CD4-positive, alpha-beta T cell treated with Interleukin-2 at 100 ng/mL for 4 hours (primary cell): ENCODE measurements at places on chromosomes 2 and 18.

DNA sequence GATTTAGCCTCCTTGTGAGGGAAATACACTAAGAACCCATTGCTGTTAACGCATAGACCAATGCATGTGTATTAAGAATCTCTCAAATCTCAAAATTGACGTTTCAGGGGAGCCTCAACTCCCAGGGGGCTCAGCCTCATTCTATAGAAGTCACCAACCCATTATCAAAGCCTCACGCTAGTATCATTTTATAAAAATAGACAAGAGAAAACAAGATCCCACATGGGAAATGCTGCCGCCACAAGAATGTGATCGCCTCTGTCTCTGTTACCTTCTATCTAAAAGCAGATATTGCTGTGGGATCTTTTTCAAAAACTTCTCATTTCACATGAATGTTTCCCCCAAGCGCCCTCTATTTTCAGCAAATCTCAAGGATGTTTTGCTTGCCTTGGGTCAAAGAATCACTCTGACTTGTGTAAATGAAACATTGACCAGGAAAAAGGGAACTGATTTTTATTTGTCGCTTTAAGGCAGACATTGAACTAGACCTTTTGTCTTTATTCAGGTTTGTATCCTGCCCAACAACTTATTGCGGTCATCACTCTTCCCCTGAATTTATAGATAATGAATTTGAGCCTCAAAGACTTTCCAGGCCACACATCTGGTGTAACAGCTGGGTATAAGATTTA, 679.0 kb upstream of the ID2 start:
- no peak for DNase-seq

DNA sequence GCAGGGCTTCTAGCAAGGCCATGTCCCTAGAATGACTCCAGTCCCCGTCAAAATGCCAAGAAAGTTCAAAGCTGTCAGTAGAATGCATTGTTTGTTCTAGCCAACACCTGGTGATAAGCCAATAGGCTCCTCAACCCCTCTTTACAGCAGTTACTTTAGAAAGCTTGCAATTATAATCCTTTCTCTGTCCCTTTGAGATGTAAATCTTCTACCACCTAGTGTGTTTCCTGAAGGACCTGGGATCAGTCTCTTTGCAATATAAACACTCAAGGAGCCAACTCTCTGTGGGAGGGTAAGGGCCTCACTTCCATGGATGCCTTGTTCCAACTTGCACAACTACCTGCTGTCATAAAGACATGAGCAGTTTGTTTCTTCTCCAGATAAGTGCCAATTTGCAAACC, 301.8 kb downstream of the NBAS start:
- no peak for DNase-seq

DNA sequence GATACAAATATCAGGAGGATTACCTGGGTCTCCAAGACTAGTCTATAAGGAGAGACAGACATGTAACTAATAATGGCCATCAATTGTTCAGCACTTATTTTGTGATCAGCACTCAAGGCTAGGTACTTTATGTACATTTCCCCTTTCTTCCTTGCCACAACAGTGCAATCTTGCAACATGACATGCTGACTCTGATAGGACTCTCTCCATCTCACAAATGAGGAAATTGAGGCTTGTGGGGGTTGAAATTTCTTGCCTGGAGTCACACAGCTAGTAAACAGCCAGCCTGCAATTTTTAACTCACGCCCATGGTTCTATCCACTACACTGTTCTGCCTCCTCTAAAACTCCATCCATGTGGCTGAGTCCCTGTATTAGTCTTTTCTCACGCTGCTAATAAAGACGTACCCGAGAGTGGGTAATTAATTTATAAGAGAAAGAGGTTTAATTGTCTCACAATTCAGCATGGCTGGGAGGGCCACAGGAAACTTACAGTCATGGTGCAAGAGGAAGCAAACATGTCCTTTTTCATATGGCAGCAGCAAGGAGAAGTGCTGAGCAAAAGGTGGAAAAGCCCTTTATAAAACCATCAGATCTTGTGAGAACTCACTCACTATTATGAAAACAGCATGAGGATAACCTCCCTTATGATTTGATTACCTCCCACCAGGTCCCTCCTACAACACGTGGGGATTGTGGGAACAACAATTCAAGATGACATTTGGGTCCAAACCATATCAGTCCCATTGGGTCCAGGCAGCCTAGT, 302.4 kb downstream of the PLCL1 start:
- DNase-seq = no peak

GRCh38 chr2:232884549-232885263, 14.6 kb downstream of the SNORC start:
- no peak for DNase-seq

DNA sequence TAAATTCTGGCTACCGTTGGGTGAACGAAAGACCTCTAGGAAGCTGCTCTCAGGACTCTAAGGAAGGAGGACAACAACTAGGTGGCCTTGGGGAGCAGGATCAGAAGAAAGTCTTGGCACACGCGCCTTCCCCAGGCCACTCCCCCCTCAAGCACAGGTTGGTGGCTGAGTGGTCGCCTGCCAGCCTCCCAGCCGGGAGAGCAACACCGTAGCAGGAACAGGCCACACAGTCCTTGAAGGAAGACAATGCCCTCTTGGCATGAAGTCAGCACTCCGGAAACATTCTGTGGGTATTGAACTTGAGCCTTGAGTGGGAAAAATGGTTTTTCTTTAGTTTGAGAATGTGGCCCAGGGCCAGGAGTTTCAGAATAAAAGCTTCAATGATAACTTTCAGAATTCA, 87.4 kb upstream of the AGAP1 start:
- no peak for DNase-seq

DNA sequence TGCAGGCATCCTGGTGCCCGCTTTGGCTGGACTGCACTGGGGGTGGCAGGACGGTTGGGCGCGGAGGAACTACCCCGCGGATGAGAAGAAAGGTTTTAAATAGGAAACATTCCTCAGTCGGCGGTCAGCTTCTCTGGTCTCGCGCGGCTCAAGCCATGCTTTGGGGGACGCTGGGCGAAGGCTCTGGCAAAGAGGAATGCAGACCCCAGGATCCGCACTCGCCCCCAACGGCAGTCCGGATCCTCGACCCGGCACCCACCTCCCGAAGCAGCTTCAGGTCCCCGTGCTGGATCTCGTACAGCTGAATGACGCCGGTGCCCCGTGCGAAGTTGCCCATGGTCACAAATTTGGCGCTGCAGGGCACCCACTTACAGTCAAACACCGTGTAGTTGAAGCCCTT, 686 bp upstream of the PNO1 start:
- no peak for DNase-seq

- no peak for DNase-seq
These were observed 61.6 kb downstream of the MEP1B start for GRCh38 chr18:32251466-32251865.

GRCh38 chr2:5520463-5520972, 171.7 kb upstream of the SOX11 start:
- no peak for DNase-seq

DNA sequence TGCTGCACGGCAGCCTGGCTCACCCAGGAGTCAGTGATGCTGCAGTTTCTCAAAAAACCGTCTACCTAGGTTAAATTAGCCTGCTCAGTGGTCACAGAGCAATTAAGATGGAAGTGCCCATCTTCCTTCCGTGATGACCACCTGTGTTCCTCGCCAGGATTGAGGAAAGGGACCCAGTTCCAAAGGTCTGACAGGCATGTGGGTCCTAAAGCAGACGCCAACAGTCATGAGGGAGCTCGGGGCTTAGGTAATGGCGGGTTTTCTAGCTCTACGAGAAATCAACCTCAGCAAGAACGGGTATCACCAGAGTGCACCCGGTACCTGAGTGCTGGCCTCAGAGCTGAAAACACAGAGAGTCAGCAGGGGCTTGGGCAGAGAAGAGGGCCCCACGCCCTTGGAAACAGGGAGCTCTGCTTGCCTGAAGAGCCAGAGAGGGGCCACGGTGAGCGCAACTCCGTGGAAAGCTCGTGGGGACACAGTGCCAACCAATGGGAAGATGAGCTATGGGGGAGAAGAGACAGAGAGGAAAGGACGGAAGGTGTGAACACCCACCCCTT, 34.3 kb upstream of the DNMT3A start:
- no peak for DNase-seq

- no peak for DNase-seq
These were observed 279.4 kb downstream of the EIPR1 start for GRCh38 chr2:3098231-3098630.

- DNase-seq = no peak
These were observed 189.4 kb upstream of the GLI2 start for GRCh38 chr2:120546048-120546864.

- no peak for DNase-seq
These were observed 35.8 kb downstream of the FOSL2 start for GRCh38 chr2:28428486-28428885.

- no peak for DNase-seq
These were observed 99.8 kb downstream of the SEPTIN10 start for GRCh38 chr2:109513749-109514588.

GRCh38 chr2:52115750-52116149, 1083.8 kb upstream of the NRXN1 start:
- DNase-seq = no peak

DNA sequence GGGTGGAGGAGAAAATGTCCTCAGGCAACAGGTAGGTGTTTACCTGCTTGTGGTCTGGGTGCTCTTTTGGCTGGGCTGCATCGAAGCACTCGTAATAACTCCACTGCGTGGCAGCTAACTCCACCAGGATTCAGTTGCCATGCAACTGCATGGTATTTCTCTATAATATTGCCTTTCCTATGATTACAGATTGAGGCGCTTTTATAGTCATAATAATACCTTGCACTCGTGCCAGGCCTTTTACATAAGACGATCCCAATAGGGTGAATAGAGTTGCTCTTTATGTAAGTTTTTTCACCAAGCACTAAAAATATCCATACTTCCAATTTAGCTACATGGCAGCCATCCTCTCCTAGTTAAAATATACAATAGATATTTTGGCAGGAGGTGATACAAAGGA, 19.7 kb upstream of the NYAP2 start:
- DNase-seq = no peak

GRCh38 chr2:67457699-67458098, 60.6 kb downstream of the ETAA1 start:
- DNase-seq = no peak

DNA sequence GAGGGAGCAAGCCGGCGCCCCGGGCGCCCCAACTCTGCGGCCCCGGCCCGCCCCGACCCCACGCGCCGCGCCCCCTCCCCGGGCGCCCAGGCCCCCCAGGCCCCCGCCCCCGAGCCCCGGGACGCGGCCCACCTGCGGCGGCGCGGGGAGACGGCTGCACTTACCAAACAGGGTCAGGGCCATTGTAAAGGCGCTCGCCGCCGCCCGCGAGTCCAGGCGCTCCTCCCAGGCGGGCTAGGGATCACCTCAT, 526 bp downstream of the CHN1 start:
- DNase-seq = no peak

DNA sequence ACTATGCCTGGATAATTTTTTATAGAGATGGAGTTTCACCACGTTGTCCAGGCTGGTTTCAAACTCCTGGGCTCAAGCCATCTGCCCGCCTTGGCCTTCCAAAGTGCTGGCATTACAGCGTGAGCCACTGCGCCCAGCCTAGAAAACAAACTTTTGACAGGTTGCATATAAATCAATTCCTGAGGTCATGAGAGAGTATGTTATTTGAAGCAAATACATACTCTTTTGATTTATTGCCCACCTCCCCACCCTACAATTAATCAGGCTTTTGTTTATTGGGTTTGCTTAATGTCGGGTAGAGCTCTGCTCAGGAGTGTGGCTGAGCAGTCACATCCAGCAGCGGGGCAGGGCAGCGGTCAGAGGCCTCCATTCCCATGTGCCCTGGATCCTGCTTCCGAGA, 37.9 kb upstream of the ASB1 start:
- no peak for DNase-seq

- DNase-seq = no peak
These were observed 35.2 kb upstream of the CD207 start for GRCh38 chr2:70870790-70871189.

DNA sequence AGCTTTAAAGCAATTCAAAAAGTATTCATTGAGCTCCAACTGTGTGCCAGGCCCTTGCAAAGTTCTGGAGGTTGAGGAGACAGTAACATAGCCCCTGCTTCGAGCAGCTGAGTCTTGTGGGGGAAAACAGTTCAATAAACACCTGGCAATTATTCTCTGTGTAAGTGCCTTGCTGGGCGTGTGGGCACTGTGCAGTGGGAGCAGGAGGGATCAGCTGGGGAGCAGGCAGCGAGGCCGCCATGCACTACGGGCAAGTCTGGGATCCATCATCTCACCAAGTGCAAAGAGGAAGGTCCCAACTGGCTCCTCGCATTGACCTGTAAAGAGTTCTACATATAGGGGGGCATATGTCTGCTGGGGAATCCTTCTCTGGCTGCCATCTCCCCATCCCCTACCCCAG, 342.2 kb upstream of the HS6ST1 start:
- no peak for DNase-seq

DNA sequence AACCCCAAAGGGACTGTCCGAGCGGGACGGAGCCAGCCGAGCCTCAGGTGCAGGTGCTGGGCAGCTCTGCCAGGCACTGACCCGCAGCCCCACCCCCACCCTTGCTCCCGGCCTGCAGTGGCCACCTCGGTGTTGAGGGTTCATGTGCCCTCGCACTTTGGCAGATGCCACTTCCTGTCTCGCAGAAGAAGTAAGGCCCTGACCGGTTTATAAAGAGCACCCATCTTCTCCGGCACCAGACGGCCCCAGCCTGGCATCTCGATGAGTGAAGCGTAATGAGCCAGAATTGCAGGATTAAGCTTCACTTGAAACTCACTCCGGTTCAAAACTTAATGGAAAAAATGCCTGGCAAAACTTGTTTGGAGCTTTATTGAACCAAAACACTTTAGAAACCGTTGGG, 10.9 kb upstream of the NFATC1 start:
- DNase-seq = no peak

- peak; percentile 89 for DNase-seq
These were observed at the start of gene CASP8 for GRCh38 chr2:201260302-201260800. Gene CASP8 (plus strand): TSS chr2:201260536. CDS start chr2:201266487, 5,951 bp downstream.

- no peak for DNase-seq
These were observed 84.9 kb downstream of the EFEMP1 start for GRCh38 chr2:55838653-55839052.

DNA sequence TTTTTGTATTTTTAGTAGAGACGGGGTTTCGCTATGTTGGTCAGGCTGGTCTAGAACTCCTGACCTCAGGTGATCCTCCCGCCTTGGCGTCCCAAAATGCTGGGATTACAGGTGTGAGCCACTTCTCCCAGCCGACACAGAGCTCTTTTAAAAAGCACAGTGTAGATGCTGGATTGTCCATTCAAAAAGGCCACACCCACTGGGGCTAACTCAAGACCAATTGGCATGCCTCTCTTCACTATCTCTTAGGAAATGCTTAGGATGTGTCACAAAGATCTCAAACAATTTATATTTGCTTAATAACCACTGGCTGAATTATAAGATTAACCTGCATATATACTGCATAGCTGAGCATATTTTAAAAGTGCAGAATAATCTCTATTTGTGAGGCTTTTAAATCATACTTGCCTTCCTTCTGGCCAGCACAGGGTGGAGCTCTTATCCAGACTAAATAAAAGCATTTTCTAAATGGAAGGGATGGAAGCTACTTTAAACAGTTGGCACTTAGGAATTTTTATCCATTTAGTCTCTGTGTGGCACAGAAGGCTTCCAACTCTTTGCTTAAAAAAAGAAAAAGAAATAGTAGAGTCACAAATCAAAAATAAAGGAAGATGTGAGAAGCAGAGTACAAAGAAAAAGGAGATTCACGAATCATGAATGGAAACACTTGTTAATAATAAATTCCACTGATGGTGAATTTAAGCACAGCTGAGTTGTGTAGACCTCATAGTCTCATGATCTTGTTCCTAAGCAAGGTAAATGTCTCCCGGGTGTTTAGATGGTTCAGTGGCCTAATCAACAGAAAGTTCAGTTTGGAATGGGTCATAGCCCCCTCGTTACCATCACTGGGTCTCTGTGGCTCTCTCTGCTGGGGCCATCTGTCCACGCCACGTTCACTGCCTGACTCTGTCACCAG, 22.4 kb downstream of the CRYGD start:
- DNase-seq = no peak

GRCh38 chr2:165778653-165779451, 15.2 kb downstream of the GALNT3 start:
- DNase-seq = no peak
